ENCODE measurements at places on chromosomes 13 and 19.

DNA sequence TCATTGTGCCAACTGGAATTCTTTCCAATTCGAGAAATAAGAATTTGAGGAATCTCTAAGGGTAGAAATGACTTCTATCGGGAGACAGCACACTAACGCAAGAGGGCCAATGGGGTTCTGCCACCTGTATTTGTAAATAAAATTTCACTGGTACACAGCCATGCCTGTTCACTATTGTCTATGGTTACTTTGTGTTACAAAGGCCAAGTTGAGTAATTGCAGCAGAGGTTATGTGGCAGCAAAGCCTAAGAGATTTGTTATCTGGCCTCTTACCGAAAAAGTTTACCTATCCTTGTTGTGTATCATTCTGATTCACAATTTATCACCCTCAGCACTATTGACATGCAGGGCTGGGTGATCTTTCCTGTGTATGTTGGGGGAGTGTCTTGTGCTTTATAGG is 278.0 kb downstream of the KLF5 start:
- no peak for DNase-seq

DNA sequence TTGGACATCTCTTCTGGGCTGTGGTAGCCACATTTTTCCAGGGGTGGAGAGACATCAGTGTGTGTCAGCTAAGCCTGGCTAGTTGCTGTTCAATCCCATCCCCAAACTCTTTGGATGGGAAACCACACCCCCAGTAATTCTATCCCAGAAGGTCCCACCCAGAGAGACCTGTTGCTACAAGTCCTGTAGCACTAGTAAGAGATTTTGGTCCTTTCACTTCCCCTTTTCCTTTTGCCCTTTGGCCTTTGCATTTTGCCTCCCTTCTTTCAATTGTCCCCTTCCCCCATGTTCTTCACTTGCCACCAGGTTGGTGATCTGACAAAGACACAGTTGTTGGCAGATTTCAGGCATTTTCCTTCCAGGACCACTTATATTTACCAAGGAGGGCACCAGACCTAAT is 3.8 kb downstream of the CBY2 start:
- peak; percentile 5 for DNase-seq

GRCh38 chr19:17505223-17505622 is 6.2 kb upstream of the PGLS start:
- DNase-seq = no peak

- DNase-seq = no peak
Observed at GRCh38 chr19:3687774-3688706, 12.2 kb downstream of the PIP5K1C start.

Data from OCI-M1 (cell line).